Stromal cell of bone marrow (primary cell): ENCODE measurements at places on chromosomes 2 and 18.

- DNase-seq, result no peak
Observed at GRCh38 chr2:12269041-12269972, 447.4 kb upstream of the TRIB2 start.

DNA sequence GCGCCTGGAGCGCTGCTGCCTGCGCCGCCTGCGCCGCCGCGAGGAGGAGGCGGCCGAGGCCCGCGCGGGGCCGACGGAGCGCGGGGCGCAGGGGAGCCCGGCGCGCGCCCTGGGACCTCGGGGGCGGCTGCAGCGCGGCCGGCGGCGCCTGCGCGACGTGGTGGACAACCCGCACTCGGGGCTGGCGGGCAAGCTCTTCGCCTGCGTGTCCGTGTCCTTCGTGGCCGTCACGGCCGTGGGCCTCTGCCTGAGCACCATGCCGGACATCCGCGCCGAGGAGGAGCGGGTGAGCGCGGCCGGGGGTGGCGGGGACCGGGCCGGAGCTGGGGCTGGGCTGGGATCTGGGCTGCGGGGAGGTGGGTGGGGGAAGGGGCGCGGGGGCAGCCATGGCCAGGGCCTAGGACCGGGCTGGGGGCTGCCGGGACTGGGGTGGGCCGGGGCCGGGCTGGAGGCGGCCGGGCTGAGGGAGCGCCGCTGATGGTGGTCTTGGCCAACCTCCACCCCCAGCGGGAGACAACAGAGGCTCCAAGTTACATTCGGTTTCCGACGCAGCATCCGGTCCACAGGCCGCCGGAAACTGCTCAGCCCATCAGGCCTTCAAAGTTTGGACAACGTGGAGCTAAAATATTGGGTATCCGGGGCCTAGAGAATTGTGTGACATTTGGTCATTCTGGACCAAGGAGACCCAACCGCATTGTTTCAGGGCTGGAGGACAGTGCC, 66.4 kb downstream of the KCNG2 start:
- DNase-seq, result no peak

DNA sequence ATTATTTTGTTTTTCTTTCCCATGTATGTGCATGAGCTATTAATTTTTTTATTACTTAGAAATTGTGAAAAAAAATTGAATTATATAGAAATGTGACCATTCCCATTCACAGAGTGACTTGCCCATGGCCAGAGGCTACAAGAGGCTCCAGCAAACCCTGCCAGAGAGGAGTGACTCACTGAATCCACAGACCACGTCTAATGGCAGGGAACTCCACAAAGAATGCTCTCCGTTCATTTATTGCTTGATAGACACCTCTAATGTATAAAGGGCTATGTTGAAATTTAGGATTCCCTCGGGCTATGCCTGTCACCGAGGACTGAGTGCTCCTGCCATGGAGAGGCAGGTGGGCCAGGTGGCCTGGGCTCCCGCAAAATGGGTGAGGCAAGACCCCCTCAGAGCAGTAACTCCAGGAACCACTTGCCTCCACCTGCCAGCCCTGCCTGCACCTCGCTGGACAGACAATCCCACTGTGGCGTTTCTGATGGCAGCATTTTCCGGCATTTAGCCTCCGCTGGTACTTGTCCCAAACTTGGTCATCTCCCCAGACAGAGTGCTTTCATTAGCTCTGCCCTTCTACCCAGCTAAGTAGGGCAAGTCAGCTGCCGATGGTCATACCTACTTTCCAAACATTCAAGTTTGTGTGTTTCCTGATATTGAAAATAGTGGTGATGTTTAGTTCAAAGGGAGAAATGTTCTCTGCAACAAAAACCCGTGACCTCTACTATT, 200.3 kb downstream of the PRKCE start:
- DNase-seq, result peak; percentile 67

- DNase-seq, result no peak
Observed at GRCh38 chr2:138274421-138275291, 226.9 kb upstream of the SPOPL start.

DNA sequence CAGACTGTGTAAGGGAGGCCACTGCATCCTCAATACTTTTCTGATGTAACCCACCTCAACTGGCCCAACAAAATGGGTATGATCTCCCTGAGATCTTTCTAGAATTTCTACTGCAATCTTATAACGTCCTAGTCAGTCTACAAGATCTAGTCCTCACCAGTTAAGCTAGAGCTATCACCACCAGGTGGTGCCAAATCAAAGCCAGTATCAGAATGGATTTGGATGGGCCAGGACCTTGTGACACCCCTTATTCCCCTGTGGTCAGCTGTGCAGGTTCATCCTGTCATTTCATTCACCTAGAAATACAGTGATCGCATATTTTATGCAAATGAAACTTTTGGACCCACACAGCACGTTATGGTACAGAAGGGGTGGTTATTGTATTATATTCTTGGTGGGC, 90.3 kb downstream of the OLA1 start:
- no peak for DNase-seq

- DNase-seq, result no peak
Observed at GRCh38 chr2:10413991-10414451, 34.1 kb downstream of the ODC1 start.
